IMR-90 (cell line): ENCODE measurements at places on chromosomes 16 and 17. TPM values are rescaled to one million over a fixed set of nuclear protein-coding genes. Genes with fewer than 3 reads are reported as not detected.

The WNT3 gene
- 0.56 and 0.72 TPM in 2 replicates for total RNA-seq

The IGSF6 gene
- total RNA-seq, result not detected in 2 replicates

The CCL1 gene
- not detected in 2 replicates for total RNA-seq

The DHRS7C gene
- not detected in 2 replicates for total RNA-seq

The VMO1 gene
- not detected in 2 replicates for total RNA-seq

The TNP2 gene
- total RNA-seq, result not detected in 2 replicates

The CX3CL1 gene
- total RNA-seq, result under 0.01 and 0.18 TPM in 2 replicates

The HBQ1 gene
- total RNA-seq, result not detected in 2 replicates

The TMEM219 gene
- 44.2 and 47.0 TPM in 2 replicates for total RNA-seq
